Spinal cord (tissue), 10 donors: ENCODE measurements at places on chromosomes 2 and 18.

DNA sequence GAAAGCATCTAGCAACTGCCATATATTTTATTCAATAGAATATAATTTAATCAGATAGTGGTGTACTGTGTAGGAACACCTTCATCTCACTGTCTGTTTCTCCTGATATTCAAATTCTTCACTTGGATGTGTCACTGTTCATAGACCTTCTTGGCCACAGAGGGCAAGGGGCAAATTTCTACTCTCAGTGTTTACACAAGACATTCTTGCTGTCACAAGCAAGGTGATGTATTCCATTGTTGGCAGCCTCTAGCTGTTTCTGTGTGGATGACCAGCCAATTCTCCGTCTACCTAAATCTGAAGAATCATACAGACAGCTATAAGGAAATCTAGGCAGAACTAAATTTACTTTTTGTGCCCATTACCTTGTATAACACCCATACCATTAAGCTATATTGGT is 948.3 kb downstream of the CNTNAP5 start:
- no peak for DNase-seq

GRCh38 chr2:226758921-226759640 is 40.5 kb downstream of the IRS1 start:
- no peak for DNase-seq

DNA sequence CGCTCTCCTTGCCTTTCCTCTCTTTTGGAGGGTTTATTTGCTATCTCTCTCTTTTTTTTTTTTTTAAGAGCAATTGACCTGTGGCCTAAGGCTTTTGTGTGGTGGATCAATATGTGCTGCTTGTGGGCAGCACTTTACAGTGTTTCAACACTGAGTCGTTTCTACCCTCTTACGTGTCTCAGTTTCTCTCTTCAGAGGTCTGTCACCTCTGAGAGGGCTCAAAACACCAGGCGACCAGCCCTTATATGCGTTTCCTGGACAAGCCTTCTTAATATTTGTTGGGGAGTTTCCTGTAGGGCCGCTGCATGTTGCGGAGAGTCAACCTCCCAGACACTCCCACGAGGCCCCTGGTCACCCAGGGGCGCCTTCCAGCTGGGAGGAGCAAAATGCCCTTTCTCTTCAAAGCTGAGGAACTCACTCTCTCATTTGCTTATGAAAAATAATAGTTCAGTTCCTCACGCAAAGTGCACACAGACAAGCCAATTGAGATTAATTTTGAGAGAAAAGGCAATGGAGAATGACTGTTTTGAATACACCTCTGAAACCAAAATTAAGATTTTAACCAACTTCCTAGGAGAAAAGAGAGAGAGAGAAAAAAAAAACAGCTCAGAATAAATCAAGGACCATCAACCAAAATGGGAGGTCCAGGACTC is 96.3 kb upstream of the B3GNT2 start:
- no peak for DNase-seq

DNA sequence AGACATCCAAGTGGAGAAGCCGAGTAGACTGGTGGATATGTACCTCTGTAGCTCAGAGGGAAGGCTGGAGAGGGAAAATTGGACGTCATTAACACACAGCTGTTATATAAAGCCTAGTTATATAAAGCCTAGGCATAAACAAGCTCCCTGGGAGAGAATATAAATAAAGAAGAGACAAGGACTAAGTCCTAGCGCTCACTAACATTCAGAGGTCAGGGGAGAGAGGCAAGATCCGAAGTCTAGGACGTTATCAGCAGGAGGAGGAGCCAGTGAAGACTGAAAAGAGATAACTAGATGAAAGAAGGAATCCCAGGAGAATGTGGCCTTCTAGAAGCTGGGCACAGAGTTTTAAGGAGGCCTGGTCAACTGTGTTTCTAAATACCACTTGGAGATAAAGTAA is 55.3 kb downstream of the NOL10 start:
- DNase-seq, result no peak

- no peak for DNase-seq
Observed at GRCh38 chr18:13433125-13433524, 214.6 kb downstream of the LDLRAD4 start.

DNA sequence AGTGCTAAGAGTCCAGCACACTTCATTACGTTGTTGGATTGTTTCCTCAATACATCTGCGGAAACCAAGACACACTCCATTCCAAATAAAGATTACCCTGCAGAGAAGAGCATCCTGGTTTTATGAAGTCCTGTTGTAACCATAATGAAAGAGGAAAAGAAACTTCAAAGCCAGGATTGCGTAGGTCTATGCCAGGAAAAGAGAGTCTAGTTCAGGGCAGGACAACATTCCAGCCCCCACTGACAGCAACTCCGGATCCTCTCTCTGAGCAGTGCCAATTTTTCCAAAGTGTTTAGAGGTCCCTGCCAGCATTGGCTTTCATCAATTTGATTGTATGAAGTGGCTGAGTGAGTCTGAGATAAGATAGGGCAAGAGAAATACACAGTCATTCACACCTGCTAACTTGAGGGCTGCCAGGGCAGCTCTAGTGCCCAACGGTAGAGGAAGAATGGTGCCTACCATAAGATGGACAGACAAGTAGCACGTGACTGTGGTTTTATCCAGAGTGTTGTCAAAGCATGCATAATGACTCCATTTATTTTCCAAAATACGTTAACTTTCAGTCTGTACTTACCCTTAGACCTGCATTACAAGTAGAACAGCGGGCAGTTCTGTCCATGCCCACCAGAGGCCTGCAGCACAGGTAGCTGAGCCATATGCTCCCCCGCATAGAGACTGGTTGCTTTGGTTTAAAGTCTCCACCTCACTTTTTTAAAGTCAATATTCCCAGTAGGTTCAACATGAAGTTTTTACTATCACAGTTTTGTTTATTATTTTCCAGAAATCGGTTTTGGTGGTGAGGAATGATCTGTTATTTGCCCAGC is 23.7 kb downstream of the PIEZO2 start:
- no peak for DNase-seq

DNA sequence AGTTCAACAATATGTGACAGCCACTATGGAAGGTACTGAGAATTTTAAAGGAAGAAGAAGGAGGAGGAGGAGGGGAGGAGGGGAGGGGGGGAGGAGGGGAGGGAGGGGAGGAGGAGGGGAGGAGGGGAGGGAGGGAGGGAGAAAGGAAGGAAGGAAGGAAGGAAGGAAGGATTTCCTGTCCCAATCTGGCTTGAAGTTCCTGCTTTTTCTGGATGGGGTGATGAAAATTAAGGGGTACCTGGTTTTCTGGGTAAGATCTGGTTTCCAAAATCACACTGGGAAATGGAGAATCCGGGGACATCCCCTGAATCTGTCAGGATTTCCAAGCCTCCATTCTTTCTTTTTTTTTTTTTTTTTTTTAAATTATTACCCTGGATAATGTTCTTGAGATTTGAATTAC is 271.8 kb downstream of the MTX2 start:
- DNase-seq, result no peak

DNA sequence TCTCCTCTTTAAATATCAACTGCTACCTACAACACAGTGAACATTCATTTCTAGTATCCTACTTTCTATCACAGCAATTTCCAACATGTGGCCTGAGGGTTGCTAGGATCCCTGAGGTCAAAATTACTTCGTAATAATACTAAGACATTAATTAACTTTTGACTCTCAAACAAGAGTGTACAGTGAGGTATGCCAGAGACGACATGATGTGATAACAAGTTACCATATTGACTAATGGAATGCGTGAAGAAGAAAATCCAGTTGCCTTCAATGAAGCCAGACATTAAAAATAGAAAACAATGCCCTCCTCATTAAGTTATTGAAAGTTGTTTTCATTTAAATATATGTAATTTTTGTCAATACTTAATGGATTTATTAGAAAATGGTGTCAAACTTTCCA is 13.1 kb downstream of the ORC2 start:
- DNase-seq, result no peak

DNA sequence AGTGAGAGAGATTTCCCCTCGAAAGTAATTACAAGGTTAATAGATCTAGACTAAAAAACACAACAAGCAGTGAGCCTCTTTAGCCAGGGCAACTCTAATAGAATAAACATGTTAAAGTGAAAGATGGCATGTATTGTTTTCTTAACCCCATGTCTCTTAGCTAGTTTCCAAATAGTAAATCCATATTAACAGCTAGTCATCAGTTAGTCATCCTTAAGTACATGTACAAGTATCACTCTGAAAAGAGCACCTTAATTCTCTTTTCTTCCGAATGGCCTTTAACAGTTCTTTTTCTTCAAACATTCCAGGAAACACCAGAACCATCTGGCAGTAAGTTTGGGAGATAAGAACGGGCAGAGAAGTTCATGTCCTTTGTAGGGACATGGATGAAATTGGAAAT is 1480.0 kb downstream of the LRP1B start:
- DNase-seq, result no peak

DNA sequence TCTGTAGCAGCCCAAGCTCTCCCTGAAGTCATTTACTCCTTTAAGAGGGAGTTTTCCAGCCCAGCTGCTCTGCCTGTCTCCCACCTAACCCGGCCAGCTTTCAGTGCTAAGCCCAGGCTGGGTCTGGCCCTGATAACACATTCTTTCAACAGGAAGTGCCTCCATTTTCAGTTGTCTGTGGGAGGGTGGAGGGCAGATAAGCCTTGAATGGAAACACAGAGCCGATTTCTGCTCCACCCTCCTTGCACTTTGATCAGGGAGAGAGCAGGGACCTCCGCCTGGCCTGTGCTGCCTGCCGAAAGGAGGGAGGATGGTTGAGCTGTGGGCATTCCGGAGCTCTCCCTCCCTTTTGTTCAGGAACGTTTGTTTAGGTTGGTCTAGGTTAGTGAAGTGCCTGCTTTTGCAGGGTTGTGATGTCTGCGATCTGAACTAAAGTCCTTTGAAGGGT is 24.8 kb downstream of the GATA6 start:
- no peak for DNase-seq

DNA sequence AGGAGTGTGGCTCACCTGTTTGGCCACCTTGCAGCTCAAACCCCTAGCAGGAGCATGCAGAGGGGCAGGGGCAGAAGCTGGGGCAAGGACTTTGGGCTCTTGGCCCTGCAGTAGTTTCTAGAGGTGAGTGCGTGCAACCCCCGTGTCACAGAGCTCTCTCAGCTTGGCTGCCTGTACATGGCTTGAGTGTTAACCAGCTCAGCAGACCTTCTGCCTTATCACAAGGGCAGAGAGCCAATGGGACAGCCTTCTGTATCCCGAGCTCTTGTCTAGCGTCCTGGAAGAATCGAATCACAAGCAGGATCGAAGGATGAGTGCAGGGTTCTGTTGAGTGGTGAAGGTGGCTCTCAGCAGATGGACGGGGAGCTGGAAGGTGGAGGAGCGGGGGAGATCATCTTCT is 120.3 kb upstream of the TMEM18 start:
- no peak for DNase-seq

GRCh38 chr18:78459668-78460067 is 520.0 kb upstream of the SALL3 start:
- DNase-seq, result no peak

GRCh38 chr2:191167766-191168165 is 17.0 kb upstream of the STAT4 start:
- no peak for DNase-seq

- no peak for DNase-seq
Observed at GRCh38 chr2:159410276-159410675, 123.8 kb upstream of the WDSUB1 start.

GRCh38 chr2:113240915-113241911 is 37.5 kb downstream of the PAX8 start:
- no peak for DNase-seq

GRCh38 chr18:23877371-23877770 is 137.2 kb upstream of the TTC39C start:
- no peak for DNase-seq

GRCh38 chr2:96685577-96686459 is 43.3 kb downstream of the FER1L5 start:
- peak; percentile 9 for DNase-seq

DNA sequence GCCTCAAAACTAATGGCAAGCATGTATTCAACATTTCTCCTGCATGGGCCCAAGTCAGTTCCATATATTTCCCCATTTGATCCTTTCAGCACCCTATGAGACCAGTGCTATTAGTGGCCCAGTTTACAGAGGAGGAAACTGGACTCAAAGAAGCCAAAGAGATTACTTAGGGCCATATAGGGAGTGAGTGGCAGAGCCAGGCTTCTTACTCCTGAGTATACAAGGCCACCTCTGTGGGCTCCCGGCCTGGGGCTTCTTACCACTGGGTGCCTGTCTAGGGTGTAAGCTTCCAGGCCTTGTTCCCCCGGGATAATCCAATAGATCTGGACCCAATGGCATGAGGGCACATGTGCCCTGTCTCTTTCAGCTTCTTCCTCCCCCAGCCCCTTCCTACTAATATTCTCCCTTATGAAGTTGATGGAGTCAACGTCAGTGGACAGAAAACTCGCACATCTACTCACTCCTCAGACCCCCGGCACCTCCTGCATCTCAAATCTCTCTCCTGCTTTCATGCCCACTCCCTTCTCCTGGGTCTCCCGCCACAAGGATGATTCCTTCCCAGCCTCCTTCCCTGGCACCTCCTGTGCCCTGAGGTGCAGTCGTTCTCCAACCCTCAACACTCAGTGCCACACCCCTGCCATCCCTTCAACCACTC is 222.6 kb downstream of the ANAPC1 start:
- no peak for DNase-seq

GRCh38 chr2:24840962-24841945 is 48.0 kb downstream of the CENPO start:
- no peak for DNase-seq

DNA sequence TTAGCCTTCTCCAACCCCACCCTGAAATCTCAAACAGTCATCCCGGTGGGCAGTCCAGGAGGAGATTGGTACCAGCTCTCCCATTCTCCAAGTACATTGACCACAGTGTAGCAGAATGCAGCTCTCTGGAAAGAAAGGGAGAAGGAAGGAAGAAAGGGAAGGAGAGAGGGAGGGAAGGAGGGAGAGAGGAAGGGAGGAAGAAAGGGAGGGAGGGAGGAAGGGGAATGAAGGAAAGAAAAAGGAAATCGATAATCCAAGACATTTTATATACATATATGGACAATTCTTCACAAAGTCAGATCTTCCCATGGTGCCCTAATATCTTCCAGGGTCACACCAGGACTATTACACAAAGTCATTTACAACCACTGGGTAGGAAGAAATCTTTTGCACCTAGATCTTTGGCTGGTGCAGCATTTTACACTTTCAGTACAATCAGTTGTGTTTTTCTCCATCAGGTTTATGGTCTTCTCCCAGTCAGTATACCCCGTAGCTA is 58.8 kb downstream of the ARHGEF33 start:
- DNase-seq, result no peak

DNA sequence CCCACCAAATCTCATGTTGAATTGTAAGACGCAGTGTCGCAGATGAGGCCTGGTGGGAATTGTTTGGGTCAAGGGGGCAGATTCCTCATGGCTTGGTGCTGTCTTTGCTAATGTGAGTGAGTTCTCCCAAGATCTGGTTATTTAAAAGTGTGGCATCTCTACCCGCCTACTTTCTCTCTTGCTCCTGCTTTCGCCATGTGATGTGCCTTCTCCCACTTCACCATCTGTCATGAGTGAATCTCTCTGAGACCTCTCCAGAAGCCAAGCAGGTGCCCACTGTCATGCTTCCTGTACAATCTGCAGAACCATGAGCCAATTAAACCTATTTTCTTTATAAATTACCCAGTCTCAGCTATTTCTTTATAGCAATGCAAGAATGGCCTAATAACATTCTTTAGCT is 246.6 kb upstream of the CDH20 start:
- DNase-seq, result no peak

GRCh38 chr2:99851089-99851488 is 291.3 kb downstream of the AFF3 start:
- no peak for DNase-seq
